Frontal cortex (tissue), 4 donors: ENCODE measurements at places on chromosomes 4 and X.
A peak's percentile ranks its signal among the peaks of the same experiment; 100 is the strongest.

- DNase-seq: no peak
Observed at GRCh38 chrX:131287560-131288179, 1.4 kb downstream of the IGSF1 start.

DNA sequence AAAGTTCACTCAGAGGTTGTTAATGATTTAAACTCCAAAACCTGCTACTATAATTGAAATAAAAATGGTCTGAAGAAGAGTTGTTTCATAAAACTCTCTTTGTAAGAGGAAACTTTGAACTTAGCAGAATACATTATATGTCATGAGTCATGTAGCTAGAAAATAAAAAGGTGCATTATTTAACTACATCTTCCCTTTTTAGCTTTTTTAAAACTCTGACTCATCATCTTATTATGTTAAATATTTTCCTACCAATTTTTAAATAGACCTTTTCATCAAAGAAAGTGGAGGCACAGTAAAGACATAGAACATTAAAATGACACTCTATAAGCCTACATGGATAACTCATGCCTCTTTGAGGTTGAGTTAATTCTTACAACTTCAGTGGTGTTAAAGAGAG, 1.2 kb upstream of the ZNF827 start:
- DNase-seq: no peak

DNA sequence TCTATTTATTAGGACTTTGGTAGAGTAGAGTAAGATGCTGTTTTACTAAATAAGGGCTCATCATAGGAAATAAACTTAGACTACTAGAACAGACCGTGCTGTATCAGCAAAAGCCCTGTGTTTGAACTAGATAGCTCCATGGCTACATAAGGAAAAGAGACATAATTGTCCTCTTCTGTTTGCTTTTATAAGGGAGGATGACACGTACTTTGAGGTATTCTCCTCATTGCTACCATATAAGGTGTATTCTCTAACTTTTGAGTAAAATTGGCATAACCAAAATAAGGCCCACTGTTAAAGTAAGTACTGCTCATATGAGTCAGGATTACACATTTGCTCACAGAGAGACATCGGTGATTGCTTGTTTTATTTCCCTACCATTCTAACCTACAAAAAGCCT, 64.3 kb downstream of the PDLIM5 start:
- no peak for DNase-seq

DNA sequence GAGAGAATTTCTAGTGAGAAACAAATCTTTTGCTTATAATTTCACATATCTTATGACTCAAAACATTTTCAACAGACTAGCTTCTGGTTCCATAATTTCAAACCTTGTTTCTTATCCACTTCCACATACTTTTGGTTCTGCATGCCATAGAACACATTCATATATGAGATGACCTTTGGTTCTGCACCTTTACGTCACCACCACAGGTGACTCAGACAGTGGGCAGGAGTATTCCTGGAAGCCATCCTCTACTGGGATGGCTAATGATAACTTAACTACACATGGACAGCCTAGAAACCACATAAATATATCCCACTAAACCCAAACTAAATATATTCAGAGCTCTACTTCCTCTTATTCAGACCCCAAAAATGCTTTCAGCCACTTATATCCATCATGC, 133.3 kb downstream of the DCK start:
- DNase-seq: no peak

GRCh38 chr4:19945501-19945900, 306.2 kb upstream of the SLIT2 start:
- DNase-seq: no peak

DNA sequence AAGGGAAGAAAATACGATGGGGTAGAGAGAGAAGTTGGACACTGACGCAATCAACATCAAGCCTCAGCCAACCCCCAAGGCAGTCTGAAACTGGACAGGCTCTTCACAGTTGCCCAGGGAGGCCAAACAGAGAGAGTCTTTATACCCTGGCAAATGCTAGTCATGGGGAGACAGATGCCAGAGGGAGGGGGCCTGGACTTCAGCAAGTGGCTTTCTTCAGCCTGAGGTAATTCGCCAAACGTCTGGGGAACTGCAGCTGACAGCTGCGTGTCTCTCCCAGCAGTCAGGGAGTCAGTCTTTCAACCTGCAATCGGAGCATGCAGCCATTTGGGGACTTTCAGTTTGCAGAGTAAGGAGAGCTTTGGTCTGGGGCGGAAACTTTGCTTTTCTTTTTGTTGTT, 521.6 kb downstream of the TRIML1 start:
- peak; percentile 72 for DNase-seq

GRCh38 chrX:136325377-136325776, 24.6 kb downstream of the ADGRG4 start:
- DNase-seq: no peak

DNA sequence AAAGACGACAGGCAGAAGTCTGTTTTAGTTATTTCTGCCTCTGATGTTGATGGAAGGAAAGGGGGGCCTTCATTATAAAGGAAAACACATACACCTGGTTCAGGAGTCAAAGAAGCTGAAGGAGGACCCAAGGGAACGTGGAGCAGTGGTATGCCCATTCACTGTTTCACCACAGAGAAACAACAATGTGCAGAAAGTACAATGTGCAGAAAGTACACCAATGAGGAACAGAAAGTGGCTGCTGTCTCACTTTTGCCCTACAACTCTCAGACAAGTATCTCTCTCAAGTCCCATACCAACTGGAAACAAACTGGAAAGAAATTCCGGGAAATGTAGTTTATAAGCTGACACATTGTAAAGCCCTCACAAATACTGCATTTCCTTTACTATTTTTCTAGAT, 564.5 kb downstream of the TRAM1L1 start:
- no peak for DNase-seq

DNA sequence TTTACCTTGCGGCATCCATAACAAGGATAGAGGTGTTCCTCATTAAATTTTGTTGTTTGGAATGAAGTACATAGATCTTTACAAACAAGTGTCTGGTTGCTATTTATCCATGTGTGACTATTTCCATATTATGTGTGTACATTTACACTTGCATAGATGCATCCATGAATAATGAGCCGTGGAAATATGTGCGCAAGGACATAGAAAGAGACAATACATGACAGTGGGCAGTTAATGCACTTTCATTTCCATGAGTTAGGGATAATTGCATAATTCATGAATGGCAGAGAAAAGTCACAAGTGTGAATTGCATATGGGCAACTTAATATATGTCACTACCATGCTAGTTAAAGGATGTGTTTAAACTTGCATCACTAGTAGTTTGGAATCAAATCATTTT, 338.2 kb upstream of the PITX2 start:
- no peak for DNase-seq

GRCh38 chr4:110527156-110527555, 51.2 kb downstream of the ENPEP start:
- DNase-seq: no peak

DNA sequence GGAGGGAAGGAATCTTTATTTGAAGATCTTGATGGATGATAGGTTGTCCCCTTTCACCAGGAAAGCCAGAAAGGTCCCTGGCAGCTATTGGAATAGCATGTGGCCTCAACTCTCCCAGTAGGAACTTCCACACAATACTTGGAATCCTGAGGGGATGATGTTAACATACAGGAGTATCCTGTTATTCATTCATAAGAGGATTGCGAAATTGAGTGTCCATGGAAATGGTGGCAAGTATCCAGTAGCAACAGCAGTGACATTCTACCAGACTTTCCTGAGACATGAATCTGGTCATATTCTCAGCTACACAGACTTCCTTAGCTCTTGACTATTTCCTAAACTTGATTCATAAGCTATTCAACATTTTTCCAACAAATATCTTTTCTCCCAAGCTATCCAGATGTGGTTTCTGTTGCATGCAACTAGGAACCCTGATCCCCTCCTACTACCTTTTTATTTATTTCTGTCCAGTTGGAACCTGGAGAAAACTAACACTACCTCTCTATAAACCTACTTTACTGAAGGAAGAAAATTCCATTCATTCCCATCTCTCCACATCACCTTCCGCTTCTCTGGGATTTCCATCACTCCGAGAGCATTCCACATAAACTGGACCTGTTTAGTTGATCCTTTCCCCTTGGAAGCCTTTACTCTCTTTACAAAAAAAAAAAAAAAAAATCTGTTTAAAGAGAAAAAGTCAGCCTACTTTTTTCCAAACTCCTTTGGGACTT, 101.8 kb downstream of the ANXA5 start:
- DNase-seq: no peak

DNA sequence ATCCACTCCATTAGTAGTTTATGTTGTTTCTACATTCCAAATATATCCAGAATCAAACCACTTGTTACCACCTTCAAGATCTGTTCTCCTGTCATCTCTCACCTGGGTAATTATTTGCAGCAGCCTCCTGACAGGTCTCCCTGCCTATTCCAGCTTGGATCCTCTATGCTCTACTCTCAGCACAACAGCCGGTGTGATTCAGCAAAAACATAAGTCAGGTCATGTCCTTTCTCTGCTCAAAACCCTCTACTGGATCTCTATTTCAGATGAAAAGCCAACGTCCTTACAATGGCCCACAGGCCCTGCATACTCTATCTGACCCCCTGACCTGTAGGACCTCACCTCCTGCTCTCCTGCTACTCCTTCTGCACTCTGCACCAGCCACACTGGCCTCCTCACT, 84.5 kb downstream of the NHSL2 start:
- no peak for DNase-seq

DNA sequence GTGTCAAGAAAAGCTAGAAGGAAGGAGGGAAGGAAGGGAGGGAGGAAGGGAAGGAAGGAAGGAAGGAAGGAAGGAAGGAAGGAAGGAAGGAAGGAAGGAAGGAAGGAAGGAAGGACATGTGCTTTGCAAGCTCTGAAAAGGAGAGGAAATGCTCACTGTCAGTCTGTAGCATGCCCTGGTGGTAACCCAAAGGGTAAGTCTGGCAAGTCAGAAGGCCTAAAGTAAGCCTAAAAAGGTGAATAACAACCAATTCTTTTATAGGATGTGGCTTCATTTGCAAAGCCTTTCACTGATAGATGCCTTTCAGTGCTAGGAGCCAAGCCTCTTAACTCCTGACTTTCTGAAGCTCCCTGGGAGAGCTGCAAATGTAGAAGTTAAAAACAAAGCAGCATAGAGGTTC, 542.6 kb downstream of the CFAP47 start:
- no peak for DNase-seq

DNA sequence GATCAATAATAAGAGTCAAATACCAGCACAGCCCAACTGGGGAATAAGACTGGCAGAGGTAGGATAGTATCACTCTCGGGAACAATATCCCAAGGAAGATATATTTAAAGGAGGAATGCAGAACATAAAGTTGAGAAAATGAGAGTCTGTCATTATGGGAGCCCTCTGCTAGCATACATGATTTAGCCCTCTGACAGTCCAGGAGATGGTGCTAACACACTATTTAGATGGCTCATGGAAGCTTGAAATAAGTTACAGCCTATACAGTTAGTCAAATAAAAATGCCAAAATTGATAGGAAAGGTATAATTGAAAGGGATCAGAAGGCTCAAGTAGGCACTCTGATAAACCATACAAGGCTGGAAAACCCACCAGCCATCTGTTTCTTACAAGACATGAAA, 201.0 kb upstream of the NEIL3 start:
- DNase-seq: no peak

DNA sequence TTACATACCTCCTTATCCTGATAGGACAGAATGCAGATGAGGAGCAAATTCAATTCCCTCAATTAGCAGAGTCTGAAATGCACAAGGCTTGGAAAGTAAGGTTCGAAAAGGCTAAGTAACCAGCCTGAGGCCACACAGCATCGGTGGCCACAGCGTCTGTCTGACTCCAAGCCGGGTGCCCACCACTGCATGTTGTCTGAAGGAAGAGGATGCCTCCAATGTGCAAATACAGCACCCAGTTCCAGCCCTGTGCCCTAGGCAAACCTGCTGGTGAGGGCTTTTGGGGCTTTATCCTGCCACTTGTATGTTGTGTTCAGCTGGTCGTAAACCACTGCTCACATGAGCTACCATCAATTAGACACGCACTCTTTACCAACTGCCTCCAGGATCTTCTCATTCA, 48.6 kb upstream of the PPP2R2C start:
- DNase-seq: no peak

- DNase-seq: no peak
Observed at GRCh38 chr4:104066533-104066932, 346.7 kb upstream of the TACR3 start.

DNA sequence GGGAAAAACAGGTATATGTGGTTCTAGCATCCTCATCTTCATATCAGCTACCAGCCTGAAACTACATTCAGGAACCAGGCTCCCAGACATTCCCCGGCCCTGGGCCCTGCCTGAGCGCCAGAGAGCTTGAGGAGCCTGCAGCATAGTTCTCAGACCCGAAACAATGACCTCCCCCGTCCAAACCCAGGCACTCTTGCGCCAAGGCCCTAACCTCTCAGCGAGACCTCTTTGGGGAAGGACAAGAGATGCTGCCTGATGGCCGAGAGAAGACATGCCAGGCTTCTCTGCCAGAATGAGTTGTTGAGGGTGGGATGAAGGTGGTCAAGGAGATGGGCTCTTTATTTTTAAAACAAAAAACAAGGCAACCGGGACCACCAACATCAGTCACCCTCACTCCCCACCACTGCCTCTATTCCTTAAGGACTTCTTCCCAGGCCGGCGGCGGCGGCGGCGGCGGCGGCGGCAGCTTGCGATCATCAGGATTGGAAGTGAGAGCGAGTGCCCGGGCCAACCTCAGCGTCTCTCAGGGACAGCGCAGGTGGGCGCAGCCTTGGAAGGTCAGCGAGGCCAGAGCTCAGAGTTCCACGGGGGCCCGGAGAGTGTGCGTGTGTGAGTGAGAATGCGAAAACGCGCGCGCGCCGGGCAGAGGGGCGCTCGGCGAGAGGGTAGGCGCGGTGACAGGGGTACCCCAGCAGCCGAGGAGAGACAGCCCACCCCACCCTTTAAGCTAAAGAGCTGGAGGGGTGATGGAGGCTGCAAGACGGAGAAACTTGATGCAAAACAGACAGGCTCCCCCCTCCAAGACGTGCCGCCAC, 601 bp downstream of the INPP4B start:
- no peak for DNase-seq

DNA sequence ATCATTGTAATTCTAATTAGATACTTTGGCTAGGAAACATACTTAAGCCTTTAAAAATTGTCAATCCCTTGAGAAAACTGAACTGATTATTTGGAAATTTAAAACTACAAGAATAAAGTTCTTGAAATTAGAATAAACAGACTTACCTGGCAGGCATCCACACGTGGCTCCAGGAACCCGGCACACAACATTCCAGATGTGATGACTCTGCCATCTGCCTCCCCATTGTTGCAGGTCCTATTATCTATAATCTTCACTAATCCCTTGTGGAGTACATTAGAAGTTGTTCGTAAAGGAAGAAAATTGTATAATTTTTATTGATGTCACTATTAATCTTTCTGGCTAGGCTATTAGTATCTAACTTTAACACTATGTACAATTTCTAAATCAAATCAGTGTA, 16.2 kb upstream of the GNRHR start:
- no peak for DNase-seq

GRCh38 chr4:31351695-31352094, 631.5 kb downstream of the PCDH7 start:
- no peak for DNase-seq

DNA sequence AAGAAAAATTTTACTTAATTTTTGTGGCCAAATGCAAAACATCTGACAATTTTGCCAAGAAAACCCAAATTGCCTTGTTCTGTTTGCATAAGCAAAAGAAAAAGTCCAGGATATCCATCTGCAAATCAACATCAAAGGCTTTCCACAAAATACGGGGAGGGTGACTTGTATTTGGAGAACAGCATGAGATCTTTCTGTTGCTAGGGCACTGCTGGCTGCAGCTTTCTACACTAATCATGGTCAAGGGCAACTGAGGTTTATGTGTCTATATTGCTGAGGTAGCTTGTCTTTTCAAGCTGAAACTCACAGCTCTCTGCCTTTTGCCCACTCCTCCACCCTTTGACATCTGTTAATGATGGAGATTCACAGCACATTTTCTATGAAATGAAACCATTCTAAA, 389.1 kb downstream of the NKX6-1 start:
- no peak for DNase-seq
